ENCODE measurements at places on chromosomes 7 and 10.
A peak's percentile ranks its signal among the peaks of the same experiment; 100 is the strongest.

GRCh38 chr7:125930848-125931247, 1001.2 kb upstream of the POT1 start:
- DNase-seq = no peak

DNA sequence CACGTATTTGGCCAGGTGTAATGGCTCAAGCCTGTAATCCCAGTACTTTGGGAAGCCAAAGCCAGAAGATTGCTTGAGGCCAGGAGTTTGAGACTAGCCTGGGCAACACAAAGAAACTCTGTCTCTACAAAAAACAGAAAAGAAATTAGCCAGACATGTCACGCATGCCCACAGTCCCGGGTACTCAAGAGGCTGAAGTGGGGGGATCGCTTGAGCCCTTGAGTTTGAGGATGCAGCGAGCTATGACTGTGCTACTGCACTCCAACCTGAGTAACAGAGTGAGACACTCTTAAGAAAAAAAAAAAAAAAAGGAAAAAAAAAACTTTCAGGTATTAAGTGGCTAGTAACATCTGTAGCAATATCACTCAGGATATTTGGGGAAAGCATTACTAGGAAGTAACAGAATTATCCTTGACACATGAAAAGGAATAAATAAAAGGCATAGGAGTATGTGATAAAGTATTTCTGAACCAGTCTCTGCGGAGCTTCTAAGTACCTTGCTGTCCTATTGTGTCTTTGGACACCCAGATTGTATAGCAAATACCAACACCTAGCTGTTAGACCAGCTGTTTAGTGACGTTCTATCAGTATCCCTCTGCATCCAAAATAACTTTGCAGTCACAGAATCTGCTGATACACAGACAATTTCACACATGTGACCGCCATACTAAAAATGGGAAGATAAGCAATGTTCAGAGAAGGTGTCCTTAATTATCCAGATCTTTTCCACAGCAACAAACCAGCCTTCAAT, 74.4 kb downstream of the CYTH3 start:
- no peak for DNase-seq

DNA sequence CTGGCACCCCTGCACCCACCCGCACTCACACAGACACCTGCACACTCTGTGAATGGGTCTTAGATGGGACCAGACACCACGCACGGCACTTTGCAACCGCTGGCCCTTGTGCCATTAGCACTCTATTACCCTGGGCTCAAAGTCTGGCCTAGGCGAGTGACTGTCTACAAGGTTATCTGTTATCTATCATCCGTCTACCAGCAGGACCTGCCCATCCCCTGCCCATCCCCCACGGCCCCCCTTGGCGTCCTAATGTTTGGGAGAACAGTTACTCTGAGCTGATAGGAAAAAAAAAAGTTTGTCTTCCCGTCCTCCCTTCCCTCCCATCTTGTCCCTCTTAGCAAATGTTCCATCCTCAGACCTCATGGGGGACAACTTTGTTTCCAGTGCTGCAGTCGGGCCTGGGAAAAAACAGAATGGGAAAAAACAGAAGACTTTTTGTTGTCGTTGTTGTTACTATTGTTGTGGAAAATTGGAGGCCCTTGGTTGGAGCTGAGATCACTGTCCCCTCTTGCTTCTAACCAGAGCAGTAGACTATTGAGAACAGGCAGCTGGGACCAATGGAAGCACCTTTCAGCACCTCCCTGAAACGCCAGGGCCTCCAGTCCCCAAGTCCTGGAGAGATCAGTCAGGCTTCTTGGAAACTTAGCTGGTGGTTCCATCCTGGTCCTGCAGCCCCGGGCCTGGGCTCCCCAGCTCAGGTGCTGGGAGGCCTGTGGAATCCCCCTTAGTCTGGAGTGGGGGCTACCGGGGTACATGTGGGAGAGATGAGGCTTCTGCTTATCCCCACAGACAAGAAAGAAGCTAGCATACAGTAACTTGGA, 12.2 kb downstream of the UNCX start:
- no peak for DNase-seq

GRCh38 chr10:6564367-6564766, 15.7 kb downstream of the PRKCQ start:
- DNase-seq = no peak

- DNase-seq = no peak
These were observed 31.6 kb downstream of the TMEM120A start for GRCh38 chr7:75962607-75963380.

DNA sequence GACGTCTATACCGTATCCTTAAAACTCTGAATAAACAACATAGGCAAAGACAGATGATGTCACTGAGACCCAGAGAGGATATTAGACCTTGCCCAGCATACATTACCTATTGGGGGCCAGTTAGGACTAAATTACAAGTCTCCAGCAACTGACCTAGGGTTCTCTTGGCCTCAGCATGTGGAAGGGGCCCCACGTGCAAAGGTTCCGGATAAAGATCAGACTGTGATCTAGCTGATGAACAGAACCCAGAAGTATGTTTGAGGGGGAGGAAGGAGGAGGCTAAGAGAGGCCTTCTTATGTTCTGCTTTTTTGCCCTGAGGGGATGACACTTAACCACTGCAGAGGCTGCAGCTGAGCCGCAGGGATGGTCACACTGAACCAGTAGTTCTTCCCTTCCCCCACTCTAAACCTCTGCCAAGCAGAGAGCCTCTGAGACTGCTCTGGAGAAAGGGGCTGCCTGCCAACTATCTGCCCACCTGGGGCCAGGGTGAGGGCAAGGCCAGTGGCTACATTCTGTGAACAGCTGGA, 24.0 kb upstream of the KMT2C start:
- DNase-seq = peak; percentile 29

DNA sequence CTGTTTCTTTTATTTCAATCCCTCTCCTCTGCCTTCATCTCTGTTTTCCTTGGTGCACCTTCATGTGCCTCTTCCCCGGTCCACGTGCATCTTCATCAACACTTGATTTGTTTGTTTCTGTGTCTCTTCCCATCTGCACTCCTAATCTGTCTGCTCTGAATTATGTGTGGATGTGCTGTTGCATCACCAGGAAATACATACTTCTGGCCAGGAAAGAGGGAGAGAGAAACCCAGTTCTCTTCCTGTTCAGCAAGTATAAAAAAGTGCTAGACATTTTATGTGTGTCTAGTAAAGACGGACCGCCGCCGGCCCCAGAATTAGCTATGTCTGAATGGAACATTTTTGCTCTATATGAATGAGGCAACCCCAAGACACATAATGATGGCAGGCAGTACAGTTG, 93.8 kb downstream of the CALD1 start:
- no peak for DNase-seq

DNA sequence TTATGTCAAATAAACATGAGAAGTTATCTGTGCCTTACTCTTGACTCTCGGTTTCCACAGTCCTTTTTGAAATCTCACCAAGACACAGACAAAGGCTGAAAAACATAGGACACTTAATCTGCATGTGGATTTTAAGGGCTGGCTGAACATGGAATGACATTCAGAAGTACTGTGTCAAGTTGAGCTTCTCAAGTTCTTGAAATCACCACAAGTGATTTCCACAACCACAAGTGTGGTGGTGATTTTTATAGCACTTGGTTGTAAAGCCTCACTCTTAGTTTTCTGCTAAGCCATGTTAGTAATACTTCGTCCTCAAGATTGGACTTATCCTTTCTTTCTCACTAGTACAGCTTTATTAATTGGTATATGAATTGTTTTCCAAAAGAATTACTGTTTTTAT, 29.6 kb downstream of the FOXP2 start:
- DNase-seq = no peak

- DNase-seq = no peak
These were observed 33.7 kb upstream of the TMEM26 start for GRCh38 chr10:61486738-61487396.

GRCh38 chr10:61781969-61782403, 119.3 kb downstream of the CABCOCO1 start:
- no peak for DNase-seq

DNA sequence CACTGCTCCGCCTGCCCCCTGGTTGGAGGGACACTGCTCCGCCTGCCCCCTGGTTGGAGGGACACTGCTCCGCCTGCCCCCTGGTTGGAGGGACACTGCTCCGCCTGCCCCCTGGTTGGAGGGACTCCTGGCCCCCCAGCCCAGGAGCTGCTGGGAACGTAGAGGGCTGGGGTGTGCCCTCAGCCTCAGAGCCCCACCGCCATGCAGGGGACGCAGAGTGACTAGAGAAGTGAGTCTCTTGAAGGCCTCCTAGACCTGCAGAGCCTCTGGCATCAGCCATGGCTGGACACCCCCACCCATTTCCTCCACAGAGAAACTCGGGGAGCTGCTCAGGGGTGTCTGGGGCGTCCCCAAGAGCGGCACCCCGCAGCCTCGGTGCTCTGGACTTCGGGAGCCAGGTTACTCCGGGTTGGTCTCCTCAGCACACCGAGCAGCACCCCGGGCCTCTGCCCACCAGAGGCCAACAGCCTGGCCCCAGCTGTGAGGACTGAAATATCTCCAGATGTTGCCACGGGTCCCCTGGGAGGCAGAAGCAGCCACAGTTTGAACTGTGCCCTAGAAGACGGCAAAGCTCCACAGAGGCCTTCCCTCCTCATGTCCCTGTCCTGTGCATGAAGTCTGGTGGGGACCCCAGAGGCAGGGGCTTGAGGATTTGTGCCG, 191.9 kb downstream of the ELFN1 start:
- DNase-seq = no peak

DNA sequence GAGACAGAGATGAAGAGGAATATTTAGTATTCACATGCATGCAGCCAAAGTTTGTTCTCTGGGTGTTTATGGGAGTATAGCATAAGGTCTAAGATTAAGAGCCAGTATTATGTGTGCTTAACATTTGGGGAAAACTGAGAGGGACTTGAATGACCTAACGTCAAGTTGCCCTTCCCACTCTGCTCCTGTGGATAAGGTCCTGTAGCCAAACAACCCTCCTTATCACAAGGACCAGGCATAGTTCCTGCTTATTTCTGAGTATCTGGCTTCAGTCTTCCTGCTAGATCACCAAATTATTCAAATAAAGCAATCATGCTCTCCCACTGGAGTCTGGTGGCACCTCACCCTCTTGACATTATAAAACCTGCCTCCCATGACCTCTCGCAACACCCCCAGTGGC, 137.9 kb upstream of the SEMA3E start:
- DNase-seq = no peak

DNA sequence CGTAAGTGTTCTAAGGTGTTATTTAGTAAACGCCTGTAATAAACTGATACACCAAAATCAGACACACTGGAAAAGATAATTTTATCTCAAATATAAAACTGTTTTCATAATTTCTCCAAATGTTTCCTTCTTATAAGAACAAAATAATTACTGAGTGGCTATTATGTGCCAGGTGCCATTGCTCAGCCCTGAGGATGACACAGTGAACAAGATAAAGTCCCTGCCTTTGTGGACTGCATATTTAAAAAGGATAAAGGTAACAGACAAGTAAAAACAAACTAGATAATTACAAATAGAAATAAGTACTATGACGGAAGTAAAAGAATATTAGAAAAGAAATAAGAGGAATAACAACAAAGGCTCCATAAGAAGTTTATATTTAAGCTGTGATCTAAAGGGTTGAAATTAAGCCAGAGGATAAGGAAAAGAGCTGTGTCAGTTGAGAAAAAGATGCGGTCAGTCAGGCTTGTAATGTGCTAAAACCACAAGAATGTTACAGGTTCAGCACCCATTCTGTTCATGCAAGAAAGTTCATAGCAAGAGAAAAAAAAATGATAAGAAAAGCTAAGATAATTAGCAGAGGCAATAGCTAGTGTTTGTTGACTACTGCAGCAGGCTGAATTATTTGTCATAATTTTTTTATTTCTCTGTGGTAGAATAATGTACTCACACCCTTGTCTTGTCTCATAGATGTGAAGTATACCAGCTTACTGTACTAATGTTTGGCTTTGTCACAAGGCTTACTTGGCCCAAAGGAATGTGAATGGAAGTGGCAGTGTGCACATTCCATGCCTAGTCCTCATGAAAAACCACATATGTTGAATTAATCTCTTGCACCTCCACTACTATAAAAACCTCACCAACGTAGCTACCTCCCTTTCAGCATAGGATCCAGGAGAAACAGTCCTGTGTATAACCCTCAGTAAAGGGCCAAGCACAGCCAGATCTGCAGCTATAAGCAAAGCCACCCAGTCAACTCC, 75.1 kb downstream of the CRPPA start:
- DNase-seq = no peak

- DNase-seq = no peak
These were observed 13.6 kb upstream of the NDUFA5 start for GRCh38 chr7:123571187-123571586.

DNA sequence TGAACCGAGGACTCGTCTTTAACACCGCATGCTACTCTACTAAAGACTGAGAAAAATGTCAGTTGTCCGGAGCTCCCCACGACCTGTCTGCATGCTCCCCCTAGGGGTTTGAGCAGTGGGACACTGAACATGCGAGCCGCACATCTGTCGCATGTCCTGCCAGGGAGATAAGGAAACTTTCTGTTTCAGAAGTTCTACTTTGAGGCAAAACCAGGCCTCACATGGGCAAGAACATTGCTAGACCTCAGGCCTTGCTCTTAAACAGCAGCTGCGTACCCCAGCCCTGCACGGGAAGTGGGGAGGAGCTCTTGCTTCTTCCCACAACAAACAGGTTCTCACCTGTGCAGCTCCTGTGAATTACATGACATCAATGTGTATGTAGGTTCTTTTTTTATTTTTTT, 30.3 kb upstream of the HERPUD2 start:
- no peak for DNase-seq

DNA sequence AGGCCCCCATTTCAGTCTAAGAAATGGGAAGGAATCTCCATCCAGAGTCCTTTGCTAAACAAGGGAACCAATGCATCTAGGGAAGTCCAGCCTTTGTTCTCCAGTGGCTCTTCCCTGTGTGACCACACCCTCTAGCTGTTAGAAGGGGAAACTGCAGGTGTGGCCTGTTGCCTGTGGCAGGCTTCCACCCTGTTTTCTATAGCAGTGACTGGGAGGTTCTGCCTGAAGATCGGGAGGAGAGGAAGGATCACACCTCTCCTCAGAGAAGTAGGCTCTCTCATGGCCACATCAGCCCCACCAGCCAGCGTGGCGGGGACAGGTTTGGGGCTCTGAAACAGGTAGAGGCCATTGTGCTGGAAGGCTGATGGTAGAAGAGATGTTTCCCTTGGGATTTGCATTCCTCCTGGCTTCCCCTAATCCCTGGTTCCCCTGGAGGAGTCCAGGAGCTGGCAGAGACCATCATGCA, 47.7 kb upstream of the TRIM8 start:
- no peak for DNase-seq

GRCh38 chr7:154646126-154647013, 356.6 kb downstream of the PAXIP1 start:
- DNase-seq = no peak

DNA sequence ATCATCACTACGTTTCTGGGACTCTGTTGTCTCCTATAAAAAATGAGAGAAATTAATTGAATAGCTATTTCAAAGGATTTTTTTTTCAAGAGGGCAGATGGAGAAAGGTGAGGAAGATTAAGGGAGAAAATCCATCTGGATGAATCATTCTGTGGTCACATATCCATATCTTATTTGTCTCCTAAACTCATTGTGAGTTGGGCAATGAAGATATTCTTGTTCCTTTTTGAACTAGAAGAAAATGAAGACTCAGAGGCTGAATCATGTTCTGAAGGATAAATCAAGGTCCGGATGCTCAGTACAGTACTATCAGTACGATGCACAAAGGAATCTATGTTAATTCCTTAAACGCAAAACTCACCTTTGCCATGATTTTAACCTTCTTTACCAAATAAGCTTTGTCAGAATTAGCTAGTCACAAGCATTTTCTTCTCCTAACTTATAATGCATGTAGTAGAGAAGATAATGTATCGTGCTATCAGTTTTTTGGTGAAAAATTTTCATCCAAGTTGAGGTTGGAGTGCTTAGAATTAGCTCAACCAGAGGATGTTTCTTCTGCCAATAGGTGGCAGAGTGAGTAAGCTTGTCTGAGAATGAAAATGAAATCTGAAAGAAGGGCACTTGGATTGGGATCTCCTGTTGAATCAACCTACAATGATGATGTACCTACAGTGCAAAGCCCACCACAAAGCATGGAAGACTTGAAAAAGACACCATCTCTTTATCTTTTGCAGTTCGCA, 446.9 kb downstream of the KIF20B start:
- peak; percentile 12 for DNase-seq
